Stimulated activated memory B cell treated with anti-CD40 and anti-IgM and Interleukin-4, amounts not matched to agents 10 μg/mL and 1 μg/mL and 100 μg/mL, for 72 hours (primary cell): ENCODE measurements at places on chromosomes 1 and 21.
A peak's percentile ranks its signal among the peaks of the same experiment; 100 is the strongest.

GRCh38 chr1:11516961-11517635 lies 38.1 kb downstream of the DISP3 start:
- H3K4me3 ChIP-seq: no peak overlapping the region
- H3K27me3 ChIP-seq: peaks cover 37% of the 10 kb centered on the region
- no peak for ATAC-seq
- no peaks in the 10 kb centered on the region for H3K4me1 ChIP-seq

DNA sequence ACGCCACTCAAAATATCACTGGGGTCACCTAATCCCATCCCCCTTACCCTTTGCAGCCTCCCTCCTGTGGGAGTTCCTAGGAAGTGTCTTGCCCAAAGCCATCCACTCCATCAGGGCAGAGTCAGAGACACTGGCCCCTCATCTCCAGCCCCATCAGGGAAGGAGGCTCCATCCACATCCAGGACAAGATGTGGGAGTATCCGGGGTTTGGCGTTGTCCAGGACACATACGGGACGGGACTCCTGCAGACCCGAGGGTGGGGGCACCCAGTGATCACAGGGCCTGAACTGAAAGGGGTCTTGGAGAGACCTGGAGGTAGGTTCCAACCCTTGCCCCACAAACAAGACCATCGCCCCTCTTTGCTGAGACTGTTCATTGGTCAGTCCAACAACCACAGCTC lies 348.2 kb downstream of the MATN1 start:
- no peaks in the 10 kb centered on the region for H3K36me3 ChIP-seq
- H3K4me3 ChIP-seq: no peak overlapping the region
- H3K4me1 ChIP-seq: peaks cover 12% of the 10 kb centered on the region

DNA sequence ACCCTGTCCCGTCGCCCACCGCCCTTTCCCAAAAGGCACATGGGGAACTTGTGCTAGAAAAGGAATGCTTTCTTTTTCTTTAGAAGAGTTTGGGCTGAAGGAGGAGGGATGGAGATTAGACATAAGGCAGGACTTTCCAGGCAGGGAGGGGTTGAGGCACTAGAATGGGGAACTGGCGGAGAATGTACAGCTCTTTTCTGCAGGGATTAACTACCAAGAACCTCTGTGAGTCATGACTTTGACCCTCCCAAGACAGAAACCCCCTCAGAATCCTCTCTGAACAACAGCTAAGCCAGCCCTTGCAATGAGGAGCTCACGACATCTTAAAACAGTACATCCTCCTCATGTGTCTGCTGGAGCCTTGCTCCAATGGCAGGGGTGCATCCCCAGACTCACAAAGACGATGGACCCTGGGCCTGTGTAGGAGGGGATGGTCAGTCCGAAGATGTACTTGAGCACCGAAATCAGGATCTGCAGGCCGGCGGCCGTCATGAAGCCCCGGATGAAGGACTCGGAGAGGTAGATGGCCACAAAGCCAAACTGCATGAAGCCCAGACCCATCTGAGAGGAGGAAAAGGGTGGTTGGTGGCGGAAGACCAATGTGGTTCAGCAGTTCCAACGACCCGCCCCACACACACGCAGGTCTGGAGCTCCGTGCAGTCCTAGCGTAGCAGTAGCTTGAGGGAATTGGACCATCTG lies 13.6 kb downstream of the SLC26A9 start:
- H3K27ac ChIP-seq: no peak overlapping the region
- ATAC-seq: no peak
- H3K36me3 ChIP-seq: no peaks in the 10 kb centered on the region
- no peak overlapping the region for H3K4me3 ChIP-seq
- peaks cover 27% of the 10 kb centered on the region for H3K27me3 ChIP-seq

- H3K4me3 ChIP-seq: no peak overlapping the region
- no peaks in the 10 kb centered on the region for H3K27me3 ChIP-seq
- peak overlapping the region; percentile 68 for H3K27ac ChIP-seq
- ATAC-seq: no peak
- H3K4me1 ChIP-seq: peaks cover 31% of the 10 kb centered on the region
Observed at GRCh38 chr1:85296980-85297379, 20.5 kb upstream of the BCL10 start.

- no peak overlapping the region for H3K27ac ChIP-seq
- peaks cover 13% of the 10 kb centered on the region for H3K4me1 ChIP-seq
- no peak overlapping the region for H3K4me3 ChIP-seq
- no peak for ATAC-seq
- peaks cover 77% of the 10 kb centered on the region for H3K36me3 ChIP-seq
- H3K27me3 ChIP-seq: no peaks in the 10 kb centered on the region
Observed at GRCh38 chr1:44284184-44284583, 70.9 kb downstream of the ERI3 start.

GRCh38 chr1:40919475-40920011 lies 57.4 kb upstream of the CITED4 start:
- ATAC-seq: no peak
- H3K4me3 ChIP-seq: no peak overlapping the region
- no peak overlapping the region for H3K27ac ChIP-seq
- no peaks in the 10 kb centered on the region for H3K36me3 ChIP-seq
- no peaks in the 10 kb centered on the region for H3K4me1 ChIP-seq
- H3K27me3 ChIP-seq: peaks cover 9% of the 10 kb centered on the region

- no peaks in the 10 kb centered on the region for H3K27me3 ChIP-seq
- H3K4me1 ChIP-seq: no peaks in the 10 kb centered on the region
- no peaks in the 10 kb centered on the region for H3K36me3 ChIP-seq
- H3K4me3 ChIP-seq: no peak overlapping the region
- no peak overlapping the region for H3K27ac ChIP-seq
- peak; percentile 34 for ATAC-seq
Observed at GRCh38 chr21:31184459-31184858, 146.2 kb upstream of the KRTAP19-8 start.

DNA sequence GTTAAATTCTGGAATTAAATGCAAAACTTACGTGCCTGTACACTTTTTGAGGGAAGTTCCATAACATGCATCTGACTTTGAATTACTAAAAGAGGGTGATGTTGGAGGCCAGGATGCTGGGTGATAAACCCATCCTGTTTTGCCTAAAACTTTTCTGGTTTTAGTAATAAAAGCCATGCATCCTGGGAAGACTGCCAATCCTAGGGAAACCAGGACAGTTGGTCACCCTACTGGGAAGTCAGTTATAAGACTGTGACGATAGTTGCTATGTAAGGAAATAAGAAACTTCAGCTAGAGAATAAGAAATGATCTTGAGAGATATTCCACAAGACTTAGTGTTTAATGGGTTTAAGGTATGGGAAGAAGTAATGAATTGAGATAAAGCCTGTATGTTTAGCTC lies 336.6 kb upstream of the LYPLAL1 start:
- ATAC-seq: no peak
- no peaks in the 10 kb centered on the region for H3K36me3 ChIP-seq
- no peak overlapping the region for H3K4me3 ChIP-seq
- H3K27ac ChIP-seq: no peak overlapping the region
- no peaks in the 10 kb centered on the region for H3K4me1 ChIP-seq
- H3K27me3 ChIP-seq: no peaks in the 10 kb centered on the region

DNA sequence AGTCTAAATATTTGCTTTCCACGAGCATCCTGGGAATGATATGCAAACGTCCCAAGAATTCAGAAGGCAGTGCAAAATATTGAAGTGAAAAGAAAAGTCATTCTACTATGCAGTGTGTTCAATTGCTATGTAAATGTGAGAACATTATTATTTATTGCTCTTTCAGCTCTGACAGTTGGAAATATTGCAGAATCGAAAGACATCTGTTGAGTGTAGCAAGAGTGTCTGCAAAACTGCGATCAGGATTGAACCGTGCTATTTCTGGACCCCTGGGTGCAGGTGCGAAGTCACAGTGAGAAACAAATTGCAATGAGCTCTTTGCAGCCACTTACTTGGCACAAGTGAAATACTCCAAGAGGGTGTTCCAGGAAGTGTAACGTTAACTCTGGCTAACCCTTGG lies 566.4 kb downstream of the AJAP1 start:
- H3K36me3 ChIP-seq: no peaks in the 10 kb centered on the region
- H3K27me3 ChIP-seq: peaks cover 6% of the 10 kb centered on the region
- no peak for ATAC-seq

DNA sequence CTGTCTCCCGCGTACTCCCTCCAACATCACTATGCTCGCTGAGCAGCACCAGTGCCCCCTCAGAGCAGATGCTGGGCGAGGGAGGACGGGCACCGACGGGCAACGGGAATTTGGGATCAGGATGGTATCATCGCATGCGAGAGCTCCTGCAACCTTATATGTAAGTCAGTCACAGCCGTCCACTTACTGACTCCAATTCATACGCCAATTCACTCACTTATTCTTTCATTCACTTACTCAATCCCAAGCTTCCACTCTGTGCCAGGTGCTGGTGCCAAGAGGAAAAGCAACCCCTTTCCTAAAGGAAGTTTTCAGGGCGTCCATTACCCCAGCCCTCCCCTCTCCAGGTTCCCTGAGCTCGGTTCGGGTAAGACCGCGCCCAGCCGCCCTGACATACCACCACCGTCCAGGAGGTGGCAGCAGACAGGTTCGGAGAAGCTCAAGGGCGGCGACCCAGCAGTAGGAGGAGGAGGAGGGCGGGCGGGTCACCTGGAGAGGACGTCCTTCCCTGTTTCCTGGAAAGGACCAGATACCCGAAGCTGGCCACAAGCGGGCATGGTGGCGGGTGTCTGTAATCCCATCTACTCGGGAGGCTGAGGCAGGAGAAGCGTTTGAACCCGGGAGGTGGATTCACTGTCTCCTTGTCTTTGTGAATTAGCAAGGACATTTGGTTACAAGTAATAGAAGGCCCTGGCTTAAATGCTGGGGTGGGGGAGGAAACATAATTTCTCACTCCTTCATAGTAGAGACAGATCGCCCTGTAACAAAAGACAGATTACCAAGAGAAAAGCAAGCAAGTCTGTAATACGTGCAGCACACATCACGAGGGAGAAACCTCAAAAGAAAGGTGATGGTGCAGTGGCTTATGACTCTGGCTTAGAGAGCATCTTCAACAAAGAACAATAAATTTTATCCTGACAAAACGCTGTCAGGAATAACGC lies 7.6 kb upstream of the IL22RA1 start:
- ATAC-seq: peak; percentile 92
- H3K27me3 ChIP-seq: peaks cover 10% of the 10 kb centered on the region
- peak overlapping the region; percentile 2 for H3K27ac ChIP-seq
- peaks cover 39% of the 10 kb centered on the region for H3K4me1 ChIP-seq
- peaks cover 6% of the 10 kb centered on the region for H3K36me3 ChIP-seq
- H3K4me3 ChIP-seq: peak overlapping the region; percentile 52

DNA sequence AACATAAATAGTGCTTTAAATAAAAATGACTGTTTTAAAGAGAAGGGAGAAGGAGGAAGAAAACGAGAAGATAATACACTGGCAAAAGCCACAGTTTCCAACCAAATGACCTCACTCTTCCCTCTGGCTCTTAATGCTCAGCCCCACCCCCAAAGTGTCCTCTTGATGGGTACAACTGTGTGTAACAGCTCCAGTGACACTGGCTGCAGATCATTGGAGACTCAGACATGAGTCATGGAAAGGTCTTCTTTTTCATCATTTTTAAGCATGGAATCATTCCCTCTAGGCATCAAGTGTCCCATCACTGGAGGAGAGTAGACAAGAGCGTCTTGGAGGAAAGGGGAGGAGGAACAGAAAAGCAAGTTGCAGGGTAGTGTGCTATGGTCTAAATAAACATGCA lies 333.0 kb downstream of the PAPPA2 start:
- H3K4me1 ChIP-seq: no peaks in the 10 kb centered on the region
- no peaks in the 10 kb centered on the region for H3K27me3 ChIP-seq
- no peaks in the 10 kb centered on the region for H3K36me3 ChIP-seq
- H3K4me3 ChIP-seq: no peak overlapping the region

DNA sequence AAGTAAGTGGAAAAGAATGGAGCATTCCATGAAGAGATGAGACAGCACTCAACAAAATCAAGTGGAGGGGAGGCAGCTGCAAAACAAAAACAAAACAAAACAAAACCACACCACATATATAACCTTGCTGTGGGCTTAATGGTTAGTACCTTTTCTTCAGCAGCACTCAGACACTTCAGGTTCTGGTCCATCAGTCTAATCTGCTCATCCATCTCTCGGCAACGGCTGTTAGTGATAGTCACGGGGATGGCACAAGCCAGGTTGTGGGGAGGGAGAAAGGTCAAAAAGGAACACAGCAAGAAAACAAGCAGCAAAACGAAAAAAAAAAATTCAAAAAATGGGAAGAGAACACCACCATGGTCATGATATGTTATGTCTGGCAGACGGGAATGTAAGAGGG lies 17.0 kb upstream of the NUP210L start:
- no peaks in the 10 kb centered on the region for H3K27me3 ChIP-seq
- H3K27ac ChIP-seq: peak overlapping the region; percentile 46
- no peak for ATAC-seq

- no peaks in the 10 kb centered on the region for H3K4me1 ChIP-seq
- no peak overlapping the region for H3K4me3 ChIP-seq
- no peak for ATAC-seq
Observed at GRCh38 chr1:65388908-65389695, 31.4 kb upstream of the LEPR start.

DNA sequence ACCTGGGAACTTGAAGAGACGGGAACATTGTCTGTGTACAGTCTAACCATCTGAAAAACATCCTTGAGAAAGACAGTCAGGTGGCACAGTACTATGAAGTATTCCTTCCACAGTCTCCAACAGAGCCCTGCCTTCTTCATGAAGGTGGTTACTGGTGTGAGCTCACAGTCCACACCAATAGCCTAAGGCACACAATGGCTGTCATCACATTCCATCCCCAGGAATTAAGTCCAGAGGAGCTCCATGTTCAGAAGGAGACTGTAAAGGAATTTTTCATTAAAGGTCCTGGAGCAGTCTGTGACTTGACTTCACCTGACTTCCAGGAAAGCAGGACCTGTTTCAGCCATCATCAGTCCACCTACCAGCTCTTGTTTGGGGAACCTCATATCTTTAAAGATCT lies 180.2 kb downstream of the C1orf21 start:
- no peak overlapping the region for H3K27ac ChIP-seq
- no peaks in the 10 kb centered on the region for H3K4me1 ChIP-seq
- no peak overlapping the region for H3K4me3 ChIP-seq
- peaks cover 9% of the 10 kb centered on the region for H3K27me3 ChIP-seq
- no peak for ATAC-seq
- H3K36me3 ChIP-seq: no peaks in the 10 kb centered on the region

- H3K27me3 ChIP-seq: no peaks in the 10 kb centered on the region
- H3K4me1 ChIP-seq: peaks cover 42% of the 10 kb centered on the region
- peaks cover 15% of the 10 kb centered on the region for H3K36me3 ChIP-seq
- peak overlapping the region; percentile 95 for H3K4me3 ChIP-seq
- peak; percentile 0 for ATAC-seq
- peak overlapping the region; percentile 98 for H3K27ac ChIP-seq
Observed at GRCh38 chr1:62437273-62437940, 558 bp downstream of the USP1 start.
